Omental fat pad (tissue), 4 donors: ENCODE measurements at places on chromosomes 12 and 14. TPM values are rescaled to one million over a fixed set of nuclear protein-coding genes. Genes with fewer than 3 reads are reported as not detected.

- DNase-seq, result no peak
Observed at GRCh38 chr12:121806546-121807423, 3.0 kb downstream of the SETD1B start.

GRCh38 chr14:51604073-51604472 lies 47.6 kb upstream of the FRMD6 start:
- DNase-seq, result no peak

DNA sequence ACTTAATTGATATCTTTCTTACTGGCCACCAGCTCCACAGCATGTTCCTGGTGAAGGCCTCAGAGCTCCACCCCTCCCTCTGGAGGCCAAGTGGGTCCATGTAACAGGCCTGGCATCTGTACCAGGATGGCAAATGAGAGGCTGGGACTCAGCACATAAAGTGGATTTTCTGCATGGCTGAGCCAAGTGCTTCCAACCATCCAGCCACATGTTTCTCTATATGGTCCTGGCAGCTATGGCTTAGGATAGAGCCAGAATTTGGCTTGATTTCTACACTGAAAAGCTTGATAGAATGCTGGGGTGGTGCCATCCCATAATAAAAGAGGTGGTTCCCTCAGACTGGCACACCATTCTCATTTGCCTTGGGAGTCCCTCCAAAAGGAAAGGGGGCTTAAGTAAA lies 94.1 kb downstream of the PAX9 start:
- no peak for DNase-seq

- DNase-seq, result no peak
Observed at GRCh38 chr14:26636561-26636960, 38.7 kb upstream of the NOVA1 start.

DNA sequence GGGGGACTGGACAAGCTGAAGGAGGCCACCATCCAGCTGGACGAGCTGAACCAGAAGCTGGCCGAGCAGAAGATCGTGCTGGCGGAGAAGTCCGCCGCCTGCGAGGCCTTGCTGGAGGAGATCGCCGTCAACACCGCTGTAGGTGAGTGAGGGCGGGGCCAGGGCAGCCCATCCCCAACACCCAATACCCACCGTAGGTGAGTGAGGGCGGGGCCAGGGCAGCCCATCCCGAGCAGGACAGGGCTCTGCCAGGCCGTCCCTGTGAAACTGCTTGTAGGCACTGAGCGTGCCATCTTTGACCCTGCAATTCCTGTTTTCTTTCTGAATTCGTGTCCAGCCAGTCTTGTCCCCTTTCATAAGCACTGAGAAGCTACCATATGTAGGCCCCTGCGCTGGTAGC lies 74.0 kb downstream of the CCDC92 start:
- DNase-seq, result no peak

- no peak for DNase-seq
Observed at GRCh38 chr14:73526036-73526984, 10.6 kb upstream of the ACOT1 start.

- DNase-seq, result no peak
Observed at GRCh38 chr12:28034271-28034670, 61.7 kb upstream of the PTHLH start.

DNA sequence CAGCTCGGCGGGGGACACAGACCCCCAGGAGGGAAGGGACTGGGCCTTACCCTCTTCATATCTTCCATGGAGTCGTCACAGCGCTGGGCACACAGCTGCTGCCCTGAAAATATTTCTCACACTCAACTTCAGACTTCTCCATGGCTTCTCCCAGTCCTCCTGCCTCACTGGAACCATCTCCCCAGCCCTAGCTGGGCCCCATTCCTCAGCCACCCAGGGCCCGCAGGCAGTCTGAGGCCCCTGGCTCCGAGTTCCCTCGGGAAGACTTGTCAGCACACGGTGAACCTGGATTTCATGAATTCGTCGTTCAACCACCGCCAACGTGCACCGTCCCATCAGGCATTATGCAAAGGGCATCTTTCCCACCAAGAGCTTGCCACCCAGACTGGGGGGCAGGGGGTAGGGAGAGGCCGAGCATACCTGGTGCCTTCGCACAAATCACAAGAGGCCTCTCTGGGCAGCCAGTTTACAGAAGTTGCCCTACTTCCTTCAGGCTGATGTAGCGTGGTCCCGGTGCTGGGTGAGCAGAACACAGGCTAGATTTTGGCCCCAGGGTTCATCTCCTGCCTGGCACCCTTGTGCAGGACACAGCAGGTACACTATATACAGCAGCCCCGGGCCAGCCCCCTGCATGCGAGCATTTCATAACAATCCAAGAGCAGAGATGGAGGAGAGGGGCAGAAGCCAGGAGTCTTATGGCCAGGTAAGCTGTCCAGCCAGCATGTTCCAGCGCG lies 44.2 kb downstream of the LTBP2 start:
- DNase-seq, result no peak

DNA sequence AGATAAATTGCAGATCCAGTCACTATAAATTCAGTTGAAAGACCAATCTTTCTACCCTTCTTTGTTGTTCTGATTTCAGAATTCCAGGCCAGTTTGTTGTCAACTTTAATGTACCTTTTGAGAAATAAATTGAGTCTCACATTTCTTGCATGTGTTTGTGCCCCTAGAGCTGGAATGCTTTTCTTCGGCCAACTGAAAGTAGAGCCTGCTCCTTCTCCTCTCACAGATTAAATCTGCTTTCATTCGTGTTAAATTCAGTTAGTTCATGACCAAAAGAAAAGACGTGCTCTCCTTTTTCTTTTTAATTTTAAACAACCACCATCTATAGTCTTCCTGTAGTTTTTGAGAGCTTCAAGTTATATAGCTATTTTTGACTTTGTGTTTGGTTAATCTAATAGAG lies 22.9 kb downstream of the SOCS2 start:
- DNase-seq, result no peak

GRCh38 chr12:100376161-100376560 lies 19.3 kb downstream of the SLC17A8 start:
- no peak for DNase-seq

DNA sequence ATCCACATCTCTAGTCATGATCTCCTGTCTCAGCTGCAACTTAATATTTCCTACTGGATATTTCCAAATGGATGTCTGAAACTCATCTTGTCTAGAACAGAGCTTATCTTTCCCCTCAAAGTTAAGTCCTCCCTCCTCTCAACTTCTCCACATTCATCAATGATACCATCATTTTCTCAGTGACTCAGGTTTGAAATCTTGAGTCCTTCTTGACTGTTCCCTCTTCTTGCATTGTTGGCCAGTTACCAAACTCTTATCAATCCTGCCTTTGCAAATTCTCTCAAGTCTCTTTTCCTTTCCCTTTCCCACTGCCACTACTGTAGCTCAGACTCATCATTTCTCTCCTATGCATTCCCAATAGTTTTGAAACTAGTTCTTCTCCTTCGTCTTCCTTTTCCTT lies 14.3 kb upstream of the CHURC1 start:
- DNase-seq, result no peak

- no peak for DNase-seq
Observed at GRCh38 chr12:43062201-43062895, 472.8 kb upstream of the PRICKLE1 start.

GRCh38 chr14:21043974-21044618 lies 1.9 kb downstream of the RNASE7 start:
- DNase-seq, result no peak

DNA sequence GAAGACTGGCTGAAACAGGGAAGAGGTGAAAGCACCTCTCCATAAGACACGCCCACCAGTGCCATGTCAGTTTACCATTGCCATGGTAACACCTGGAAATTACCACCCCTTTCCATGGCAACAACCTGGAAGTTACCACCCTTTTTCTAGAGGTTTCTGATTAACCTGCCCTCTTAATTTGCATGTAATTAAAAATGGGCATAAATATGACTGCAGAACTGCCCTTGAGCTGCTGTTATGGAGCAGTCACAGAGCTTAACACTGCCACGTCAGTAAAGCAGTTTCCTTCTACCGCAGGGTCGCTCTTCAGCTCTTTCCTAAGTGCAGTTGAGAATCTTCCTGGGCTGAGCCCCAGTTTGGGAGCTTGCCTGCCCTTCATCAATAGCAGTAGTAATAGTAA lies 55.2 kb downstream of the RASSF3 start:
- no peak for DNase-seq

The PROX2 gene
- total RNA-seq, result not detected

The TAPBPL gene
- total RNA-seq, result 17.1 TPM

The E2F7 gene
- total RNA-seq, result 0.36 TPM

The BDKRB1 gene
- not detected for total RNA-seq
